ENCODE measurements at places on chromosomes 3 and 15.

- DNase-seq, result no peak
Observed at GRCh38 chr3:97983933-97984491, 11.8 kb upstream of the RIOX2 start.

DNA sequence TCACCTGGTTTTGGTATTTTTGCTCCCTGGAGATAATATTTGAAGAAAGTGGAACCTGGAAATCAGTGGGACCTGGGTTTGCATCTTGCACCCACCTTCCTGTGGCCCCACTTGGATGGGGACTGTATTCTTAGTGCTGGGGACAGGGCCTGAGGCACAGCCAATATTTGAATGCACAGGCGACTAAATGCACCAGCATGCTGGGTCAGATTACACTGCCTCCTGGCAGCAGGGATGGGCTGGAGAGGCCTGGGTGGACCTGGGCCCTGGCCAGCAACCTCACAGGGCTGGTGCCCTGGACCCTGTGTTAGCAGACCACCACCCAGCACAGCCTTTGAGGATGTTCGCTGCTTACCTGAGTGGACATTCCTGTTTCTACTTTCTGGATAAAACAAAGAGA is 10.5 kb downstream of the ITIH4 start:
- DNase-seq, result no peak

DNA sequence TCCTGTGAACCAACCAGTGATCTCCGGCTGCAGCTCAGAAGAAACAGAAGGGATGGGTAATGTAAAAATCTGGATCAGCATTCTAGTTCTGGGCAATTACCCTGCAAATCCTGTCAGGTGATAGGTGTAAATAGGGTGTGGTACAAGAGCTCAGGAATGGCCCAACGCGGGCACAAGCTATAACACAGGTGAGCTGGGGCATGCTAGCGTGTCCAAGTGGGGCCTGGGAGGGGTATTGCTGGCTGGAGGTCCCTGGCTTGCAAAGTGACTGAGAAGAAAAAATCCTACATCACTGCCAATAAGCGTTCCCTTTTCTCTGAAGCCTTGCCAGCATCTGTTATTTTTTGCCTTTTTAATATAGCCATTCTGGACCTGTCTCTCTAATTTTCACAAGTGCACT is 9.7 kb upstream of the CHST2 start:
- no peak for DNase-seq

- DNase-seq, result no peak
Observed at GRCh38 chr3:27565201-27565852, 81.1 kb upstream of the SLC4A7 start.

DNA sequence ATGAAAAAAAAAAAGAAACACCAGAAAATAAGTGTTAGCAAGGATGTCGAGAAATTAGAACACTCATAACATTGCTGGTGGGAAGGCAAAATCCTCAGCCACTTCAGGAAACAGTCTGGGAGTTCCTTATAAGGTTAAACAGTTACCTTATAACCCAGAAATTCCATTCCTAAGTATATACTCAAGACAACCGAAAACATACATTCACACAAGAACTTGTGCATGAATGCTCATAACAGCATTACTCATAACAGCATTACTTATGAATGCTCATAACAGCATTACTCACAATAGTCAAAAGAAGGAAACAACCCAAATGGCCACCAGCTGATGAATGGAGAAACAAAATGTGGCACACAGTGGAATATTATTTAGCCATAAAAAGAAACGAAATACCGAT is 34.8 kb upstream of the DCP1A start:
- DNase-seq, result peak; percentile 19

DNA sequence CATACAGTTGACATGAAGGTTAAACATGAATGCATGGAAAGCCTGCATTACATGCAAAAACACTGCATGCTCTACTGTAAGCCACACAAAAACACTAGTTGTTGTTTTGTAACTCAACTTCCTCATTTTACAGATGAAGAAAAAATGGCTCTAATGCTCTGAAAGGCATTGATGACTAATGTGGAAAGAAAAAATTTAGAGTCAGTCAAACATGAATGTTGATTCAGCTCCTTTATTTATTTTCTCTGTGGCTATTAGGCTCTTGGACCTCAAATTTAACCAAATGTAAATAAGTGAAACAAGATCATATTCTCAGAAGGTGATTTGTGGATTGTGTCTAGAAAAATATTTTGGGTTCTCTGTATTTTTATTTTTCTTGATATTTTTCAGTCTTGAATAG is 336.7 kb upstream of the ZNF717 start:
- DNase-seq, result no peak

DNA sequence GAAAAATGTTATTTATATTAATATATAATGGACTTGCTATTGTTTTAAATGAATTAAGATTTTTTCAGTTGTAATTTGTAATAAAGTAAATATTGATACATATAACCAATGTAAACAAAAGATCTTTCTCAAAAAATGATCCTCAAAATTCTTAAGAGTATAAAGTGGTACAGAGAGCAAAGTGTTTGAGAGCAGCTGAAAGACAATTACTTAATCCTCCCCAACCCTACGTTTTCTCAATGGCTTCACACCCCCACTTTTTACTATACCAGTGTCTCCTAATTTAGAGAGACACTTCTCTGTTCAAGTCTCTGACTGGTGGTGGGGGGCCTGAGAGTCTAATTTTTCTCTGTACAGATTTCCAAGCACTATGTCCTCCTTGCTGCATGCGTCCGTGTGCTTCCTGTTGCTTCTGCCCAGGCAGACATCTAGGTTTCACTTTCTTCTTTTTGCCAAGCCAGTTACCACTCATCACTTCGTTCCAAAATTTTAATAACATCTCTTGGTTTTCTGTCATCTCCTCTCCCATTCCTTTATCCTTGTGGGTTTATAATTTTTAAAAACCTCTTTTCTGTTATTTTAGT is 276.3 kb upstream of the DNAJC19 start:
- no peak for DNase-seq

DNA sequence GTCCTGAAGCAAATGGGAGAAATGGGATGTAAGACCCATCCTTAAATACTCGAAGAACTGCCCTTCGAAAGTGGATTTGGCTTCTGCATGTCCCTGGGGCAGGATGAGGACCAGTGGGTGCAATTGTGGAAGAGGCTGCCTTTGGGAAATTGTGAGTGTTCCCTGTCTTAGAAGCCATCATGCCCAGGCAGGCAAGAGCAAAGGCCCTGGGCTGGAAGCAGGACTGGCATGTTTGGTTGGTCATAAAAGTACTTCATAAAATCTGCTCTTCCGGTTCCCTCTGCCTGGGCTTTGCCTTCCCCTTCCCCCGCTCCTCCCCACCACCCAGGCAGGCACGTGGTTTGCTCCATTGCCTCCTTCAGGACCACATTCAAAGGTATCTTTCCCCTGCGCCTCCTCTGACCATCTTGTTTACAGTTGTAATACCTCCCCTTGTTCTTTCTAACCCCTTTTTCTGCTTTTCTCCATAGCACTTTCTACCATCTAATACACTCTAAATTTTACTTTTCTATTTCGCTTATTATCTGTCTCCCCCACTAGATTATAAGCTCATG is 8.3 kb downstream of the MINAR1 start:
- DNase-seq, result no peak

DNA sequence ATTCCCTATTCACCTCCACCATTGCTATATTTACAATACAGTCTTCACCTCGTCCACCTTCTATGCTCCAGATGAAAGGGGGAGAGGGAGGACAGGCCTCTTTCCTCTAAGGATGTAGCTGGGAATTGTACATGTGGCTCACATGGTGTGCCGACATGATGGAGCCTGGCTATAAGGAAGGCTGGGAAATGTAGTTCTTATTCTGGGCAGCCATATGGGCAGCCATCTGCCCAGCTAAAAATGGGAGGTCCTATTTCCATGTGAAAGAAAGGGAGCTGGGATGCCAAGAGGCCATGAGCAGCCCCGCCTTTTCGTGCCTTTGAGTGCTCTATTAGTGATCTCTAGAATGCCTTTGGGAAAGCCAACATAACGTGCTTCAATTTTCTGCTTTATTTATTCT is 27.1 kb upstream of the MGLL start:
- DNase-seq, result no peak

DNA sequence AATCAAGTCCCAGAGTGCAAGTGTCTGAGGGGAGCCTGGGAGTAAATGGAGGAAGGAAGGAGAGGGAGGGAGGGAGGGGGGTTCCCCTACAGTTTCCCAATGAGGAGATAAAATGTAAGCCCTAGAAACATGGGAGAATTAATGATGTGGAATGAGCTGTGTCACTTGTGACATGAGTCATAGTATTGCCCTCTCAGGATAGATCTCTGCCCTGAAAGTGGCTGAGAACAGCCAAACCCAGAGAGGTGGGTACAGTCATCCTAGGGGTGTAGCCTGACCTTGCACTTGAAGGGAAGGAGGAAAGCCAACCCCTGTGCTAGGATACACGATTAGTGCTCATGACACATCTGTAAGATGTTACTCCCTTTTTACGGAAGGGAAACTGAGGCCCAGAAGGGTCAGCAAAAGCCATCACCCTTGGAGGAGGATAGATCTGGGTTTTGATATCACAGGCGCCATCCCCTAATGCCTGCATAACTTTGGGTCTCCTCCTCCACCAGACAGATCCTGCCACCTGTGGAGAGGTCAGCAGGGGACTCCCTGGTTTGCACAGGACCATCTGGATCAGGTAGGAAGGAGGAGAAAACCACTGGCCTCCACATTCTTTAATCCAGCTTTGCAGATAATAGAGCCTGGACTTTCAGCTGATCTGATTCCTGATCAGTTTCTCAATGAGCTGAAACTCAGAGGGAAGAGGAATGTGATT is 23.1 kb upstream of the USP3 start:
- no peak for DNase-seq

DNA sequence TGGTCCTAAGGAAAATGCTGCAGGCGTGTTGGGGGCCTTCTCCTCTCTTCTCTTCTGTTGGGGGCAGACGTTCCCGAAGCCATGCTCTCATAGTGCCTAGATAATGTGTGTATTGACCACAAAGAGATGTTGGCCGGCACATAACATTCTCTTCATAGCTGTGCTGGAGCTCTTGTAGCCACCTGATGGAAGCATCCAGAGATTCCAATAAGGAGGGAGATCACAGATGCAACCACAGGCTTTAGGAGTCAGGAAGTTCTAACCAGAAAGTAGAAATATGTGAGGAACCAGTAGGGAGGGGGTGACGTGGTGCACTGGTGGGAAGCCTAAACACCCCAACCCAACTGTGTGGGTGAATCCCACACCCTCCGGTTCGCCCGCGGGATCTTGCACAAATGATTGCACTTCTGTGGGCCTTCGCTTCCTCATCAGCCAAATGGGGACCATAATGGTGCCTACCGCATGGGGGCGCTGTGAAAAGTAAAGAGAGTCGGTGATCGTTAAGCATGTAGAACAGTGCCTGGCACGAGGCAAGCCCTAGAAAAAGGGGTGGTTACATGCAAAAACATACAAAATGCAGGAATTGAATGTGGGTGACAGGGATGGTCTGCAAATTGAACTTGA is 87.8 kb downstream of the TOP2B start:
- DNase-seq, result no peak

DNA sequence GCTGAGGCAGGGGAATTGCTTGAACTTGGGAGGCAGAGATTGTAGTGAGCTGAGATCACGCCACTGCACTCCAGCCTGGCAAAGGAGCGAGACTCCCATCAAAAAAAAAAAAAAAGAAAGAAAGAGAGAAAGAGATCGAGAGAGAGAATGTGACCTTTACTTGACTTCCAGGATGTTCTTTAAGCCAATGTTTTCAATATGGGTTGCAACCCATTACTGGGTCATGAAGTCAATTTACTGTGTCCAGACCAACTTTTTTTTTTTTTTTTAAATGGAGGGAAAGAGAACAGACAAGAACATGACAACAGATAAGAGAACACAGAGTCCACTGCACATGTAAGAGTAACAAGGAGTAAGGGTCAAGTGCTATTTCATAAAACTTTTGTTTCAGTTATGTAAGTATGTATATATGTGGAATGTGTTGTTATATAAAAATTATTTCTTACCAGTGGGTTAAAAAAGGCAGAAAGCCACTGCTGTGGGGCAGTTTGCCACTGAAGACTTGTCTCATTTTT is 29.8 kb downstream of the RAB8B start:
- DNase-seq, result no peak

DNA sequence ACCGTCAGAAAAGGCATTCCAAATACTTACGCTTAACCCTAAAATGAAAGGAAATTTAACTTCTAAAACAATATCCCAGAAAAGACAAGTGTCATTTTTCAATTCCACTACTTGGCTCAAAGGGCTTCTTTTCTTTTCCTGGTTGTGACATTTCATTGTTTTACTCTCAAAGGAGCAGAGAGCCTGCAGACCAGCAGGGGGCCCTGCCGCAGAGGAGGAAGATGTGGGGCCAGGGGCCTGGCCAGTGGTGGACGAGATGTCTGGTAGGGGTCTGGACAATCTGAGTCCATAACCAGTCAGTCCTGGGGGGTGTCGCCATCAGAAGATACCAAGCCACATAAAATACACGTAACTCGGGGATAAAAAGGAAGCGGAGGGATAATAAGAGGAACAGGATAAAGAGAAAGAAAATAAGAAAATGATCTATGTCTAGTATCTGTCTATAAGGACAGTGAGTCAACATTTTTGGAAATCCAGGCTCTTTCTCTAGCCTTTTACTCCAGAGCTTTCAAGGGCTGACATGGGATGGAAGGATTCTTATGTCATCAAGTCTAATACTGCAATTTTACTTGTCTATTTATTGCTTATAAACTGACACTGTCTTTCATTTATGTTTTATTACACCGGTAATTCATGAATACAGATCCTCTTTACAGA is 54.2 kb upstream of the ARHGEF3 start:
- no peak for DNase-seq

DNA sequence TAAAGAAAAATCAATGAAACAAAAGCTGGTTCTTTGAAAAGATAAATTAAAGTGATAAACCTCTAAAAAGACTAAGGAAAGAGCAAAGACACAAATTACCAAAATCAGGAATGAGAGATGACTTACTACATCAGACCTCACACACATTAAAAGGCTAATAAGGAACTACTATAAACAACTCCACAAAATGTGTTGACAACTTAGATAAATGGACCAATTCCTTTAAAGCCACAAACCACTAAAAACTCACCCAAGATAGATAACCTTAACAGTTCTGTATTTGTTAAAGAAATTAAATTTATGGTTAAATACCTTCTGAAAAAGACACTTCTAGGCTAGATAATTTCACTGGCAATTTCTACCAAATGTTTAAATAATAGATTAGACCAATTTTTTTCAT is 170.4 kb downstream of the SMAD6 start:
- peak; percentile 62 for DNase-seq

DNA sequence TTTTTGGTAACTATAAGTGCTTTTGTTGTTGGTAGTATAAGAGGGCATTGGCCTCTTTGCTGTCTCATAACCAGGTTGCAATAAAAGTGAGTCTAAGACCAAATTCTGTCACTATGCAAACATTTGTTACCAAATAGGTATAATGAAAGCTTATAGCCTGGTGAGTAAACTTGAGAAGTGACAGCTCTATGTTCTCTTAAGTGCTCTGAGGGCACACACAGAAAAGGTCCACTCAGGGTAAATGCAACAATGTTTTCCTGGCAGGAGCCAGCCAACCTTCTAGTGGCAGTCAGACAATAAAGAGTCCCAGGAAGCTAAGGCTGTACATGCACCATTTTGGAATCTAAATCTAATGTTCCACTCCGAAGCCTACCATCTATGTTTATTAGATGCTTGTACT is 262.1 kb upstream of the TGFBR2 start:
- DNase-seq, result no peak

All from fibroblast of skin of right quadriceps (primary cell).